SJSA1 (cell line): ENCODE measurements at places on chromosomes 3 and 15. TPM values are rescaled to one million over a fixed set of nuclear protein-coding genes. Genes with fewer than 3 reads are reported as not detected.

GAP43 gene
- total RNA-seq, result not detected in 2 replicates

DNA sequence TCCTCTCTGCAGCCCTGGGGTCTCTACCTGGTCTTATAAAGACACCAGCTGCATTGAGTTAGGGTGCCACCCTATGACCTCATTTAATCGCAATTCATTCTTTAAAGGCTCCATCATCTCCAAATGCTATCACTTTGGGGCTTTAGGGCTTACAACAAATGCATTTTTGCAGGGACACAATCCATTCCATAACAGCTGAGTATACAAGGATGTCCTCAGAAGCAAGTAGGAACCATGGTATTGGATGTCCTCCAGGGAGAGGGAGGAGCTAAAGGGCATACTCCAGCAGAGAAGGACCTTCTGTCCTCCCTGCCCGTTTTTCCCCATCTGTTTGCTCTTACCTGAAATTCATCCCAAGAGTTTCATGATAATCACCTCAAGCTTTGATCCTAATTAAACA is 30.3 kb downstream of the UMPS start:
- no peak for DNase-seq

NKIRAS1 gene
- total RNA-seq, result 10.2 and 18.1 TPM in 2 replicates

POLQ gene
- total RNA-seq, result 8.0 and 9.1 TPM in 2 replicates

DNA sequence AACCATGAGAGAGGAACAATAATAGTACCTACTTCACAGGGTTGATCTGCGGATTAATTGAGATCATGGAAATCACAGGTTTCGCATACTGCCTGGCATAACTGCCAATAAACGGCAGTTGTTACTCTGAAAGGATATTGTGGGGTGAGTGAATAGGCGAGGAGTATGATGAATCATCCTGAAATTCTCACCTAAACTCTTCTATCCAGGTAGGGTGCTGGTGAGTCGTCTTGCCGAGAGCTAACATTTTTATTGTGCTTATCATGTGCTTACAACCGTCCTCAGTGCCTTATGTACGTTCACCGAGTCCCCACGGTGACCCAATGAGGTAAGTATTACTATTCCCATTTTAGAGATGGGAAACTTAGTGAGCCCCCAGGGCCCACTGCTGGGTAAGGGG is 52.4 kb upstream of the SRGAP3 start:
- no peak for DNase-seq
